ENCODE measurements at places on chromosomes 6 and 20.

- DNase-seq = no peak
These were observed 35.5 kb upstream of the TBXT start for GRCh38 chr6:166203003-166203640.

GRCh38 chr6:8627085-8627861, 191.9 kb upstream of the SLC35B3 start:
- no peak for DNase-seq

GRCh38 chr6:140345935-140346334, 971.5 kb upstream of the CITED2 start:
- DNase-seq = no peak

- no peak for DNase-seq
These were observed 2.4 kb downstream of the SPDEF start for GRCh38 chr6:34553750-34554149.

DNA sequence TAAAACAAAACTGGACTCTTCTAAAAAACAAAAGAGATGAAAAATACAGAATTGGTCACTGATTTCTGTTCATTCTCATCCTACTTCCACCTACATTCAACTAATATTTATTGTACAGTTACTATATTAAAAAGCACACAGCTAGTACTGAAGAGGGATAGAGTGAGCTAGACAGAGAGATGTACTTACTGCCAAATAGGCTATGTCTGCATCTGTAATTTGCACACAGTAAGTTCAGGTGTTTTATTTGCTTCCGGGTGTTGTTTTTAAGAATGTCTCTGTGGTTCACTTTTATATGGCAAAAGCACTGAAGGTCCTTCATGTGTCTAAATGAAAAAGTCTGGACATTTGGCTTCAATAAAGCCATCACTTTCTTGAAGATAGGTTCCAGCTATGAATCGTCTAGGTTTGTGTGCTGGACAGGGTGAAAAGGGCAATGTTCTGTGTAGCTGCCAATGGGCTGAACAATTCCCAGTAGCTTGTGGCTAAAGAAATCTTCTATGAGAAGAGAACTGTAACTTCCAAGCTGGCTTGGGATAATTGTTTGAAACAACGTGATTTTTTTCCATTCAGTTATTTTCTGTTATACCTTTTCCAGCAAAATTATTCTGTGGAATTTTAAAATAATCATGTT, 47.3 kb downstream of the EPB41L2 start:
- DNase-seq = no peak

GRCh38 chr6:169783971-169784820, 32.8 kb downstream of the ERMARD start:
- no peak for DNase-seq

GRCh38 chr6:158569036-158569435, 9.1 kb downstream of the TMEM181 start:
- no peak for DNase-seq

GRCh38 chr6:157602521-157603295, 220.3 kb upstream of the SNX9 start:
- no peak for DNase-seq

GRCh38 chr20:3307725-3308124, 68.7 kb upstream of the SLC4A11 start:
- no peak for DNase-seq

- no peak for DNase-seq
These were observed 130.8 kb downstream of the TAF4 start for GRCh38 chr20:61934716-61935530.

DNA sequence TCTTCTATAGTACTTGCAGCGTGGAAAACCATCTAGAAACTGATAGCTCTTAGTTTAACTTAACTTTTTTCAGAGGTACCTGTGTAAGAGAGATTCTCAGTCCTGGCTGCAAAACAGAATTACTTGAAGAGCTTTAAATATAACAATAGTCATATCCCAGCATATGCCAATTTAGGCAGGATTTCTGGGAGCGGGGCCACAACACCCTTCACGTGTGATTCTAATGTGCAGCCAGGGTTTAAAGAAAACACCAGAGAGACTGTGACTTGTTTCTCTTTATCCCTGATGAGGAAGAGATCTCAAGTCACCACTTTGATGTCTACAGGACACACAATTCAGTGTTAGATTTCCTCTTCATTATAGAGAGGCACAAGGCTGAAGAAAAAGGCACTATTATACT, 103.7 kb downstream of the PDSS2 start:
- no peak for DNase-seq

All from stimulated activated CD8-positive, alpha-beta memory T cell treated with anti-CD3 and anti-CD28 coated beads, Interleukin-4, amount 100 ng/mL, for 1 hour (primary cell).